ENCODE measurements at places on chromosomes 7 and 10.

DNA sequence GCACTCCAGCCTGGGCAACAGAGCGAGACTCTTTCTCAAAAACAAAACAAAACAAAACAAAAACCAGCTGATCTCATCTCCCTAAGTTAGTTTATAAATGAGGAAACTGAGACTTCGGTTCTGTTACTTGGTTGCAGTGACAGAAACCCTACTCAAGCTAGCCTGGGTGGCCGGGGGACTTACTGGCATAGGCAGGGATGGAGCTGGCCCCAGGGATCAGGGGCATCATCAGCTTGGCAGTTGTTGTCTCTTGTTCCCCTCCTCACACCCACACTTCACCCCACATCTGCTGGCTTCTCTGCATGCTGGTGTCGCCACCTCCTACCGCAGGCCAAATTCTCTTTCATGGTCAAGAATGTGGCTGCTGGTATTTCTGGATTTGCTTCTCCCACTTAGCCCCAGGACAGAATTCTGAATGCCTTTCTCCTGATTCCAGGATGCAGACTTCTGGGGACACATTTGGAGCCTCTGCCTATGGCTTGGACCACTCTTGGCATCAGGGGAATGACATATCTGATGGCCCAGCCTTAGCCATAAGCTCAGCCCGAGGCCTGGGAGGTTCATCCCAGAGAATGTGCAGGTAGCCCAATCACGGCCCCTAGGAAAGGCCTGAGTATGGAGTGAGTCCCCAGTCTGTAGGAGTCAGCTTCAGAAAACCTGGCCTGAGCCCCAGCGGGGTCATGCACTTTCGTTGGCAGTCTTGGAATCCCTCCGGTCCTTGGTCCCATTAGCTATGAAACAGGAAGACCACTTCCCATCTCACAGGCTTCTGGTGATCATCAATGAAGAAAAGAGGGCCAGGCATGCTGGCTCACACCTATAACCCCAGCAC, 41.6 kb upstream of the CTBP2 start:
- DNase-seq: no peak

- no peak for DNase-seq
Measured at GRCh38 chr10:85317827-85318226, 989.4 kb downstream of the CCSER2 start.

- DNase-seq: no peak
Measured at GRCh38 chr7:26912933-26913536, 48.6 kb upstream of the SKAP2 start.

- DNase-seq: no peak
Measured at GRCh38 chr10:60323162-60323561, 66.5 kb downstream of the ANK3 start.

- no peak for DNase-seq
Measured at GRCh38 chr10:44300666-44301649, 83.9 kb downstream of the CXCL12 start.

DNA sequence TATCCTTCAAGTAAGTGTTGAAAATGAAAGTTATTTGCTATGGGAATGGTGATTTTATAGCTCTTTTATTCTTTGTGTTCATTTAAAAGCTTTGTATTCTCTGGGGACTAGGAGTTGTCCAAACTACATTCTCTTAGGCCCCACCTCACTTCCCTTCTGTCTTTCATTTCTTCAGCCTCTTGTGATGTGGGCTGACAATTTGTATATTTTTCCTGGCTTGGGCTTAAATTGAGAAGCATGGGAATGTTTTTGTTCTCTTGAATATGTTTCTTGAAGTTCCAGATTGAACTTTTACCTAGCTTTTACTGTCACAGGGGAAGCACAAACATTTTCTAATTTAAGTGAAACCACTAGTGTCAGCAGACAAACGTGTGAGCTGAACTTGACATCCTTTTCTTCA, 27.9 kb downstream of the BBS9 start:
- no peak for DNase-seq

DNA sequence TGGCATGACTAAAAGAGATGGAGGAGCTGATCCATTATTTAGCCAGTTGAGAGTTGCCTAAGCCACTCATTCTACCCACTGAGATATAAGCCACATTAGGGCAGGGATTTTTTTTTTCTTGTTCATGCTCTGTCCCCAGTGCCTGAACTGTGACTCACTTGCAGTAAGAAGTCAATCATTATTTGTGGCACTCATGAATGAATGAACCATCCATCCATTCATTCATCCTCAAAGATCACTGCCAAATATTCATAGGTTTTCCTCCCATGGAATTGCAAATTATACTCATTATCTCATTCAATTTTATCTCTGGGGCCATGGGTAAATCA, 22.8 kb upstream of the ARID5B start:
- DNase-seq: no peak

DNA sequence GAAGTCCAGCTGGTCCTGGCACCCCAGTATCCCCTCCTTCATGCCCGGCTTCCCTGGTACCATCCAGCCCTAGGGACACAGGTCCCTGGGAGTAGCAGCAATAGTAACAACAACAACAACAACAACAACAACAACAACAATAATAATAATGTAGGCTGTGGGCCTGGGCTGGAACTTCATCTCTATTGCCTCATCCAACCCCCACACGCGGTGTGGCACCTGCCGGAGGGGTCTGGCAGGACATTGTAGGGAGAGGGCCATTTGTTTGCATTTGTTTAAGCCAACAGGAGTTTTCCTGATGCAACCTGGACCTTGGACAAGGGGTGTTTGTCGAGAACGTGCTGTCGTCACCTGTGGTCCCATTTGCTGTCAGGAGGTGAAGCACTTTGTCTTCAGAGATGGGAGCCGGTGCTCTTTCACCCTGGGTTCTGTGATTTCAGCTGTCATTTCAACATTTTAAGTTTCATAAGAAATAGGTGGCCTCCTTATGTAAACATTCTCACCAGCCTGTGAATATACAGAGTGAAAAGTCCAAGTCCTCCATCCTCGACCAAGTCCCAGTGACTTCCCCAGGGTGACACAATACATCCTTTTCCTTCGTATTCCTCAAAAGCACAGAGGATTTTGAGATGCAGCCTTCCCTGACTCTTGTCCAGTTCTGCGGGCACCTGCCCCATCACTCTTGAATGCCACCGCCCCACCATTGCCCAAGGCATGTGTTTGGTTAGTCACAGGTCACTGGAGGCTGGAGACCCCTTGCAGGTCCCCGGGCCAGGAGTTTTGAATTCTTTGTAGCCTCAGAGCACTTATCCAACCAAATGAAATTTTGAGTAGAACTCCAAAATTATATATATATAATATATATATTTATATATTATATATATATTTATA, 9.2 kb downstream of the LHPP start:
- no peak for DNase-seq

- no peak for DNase-seq
Measured at GRCh38 chr7:106864298-106865081, 592 bp upstream of the PIK3CG start.

GRCh38 chr7:88401009-88401623, 94.4 kb upstream of the STEAP4 start:
- DNase-seq: no peak

DNA sequence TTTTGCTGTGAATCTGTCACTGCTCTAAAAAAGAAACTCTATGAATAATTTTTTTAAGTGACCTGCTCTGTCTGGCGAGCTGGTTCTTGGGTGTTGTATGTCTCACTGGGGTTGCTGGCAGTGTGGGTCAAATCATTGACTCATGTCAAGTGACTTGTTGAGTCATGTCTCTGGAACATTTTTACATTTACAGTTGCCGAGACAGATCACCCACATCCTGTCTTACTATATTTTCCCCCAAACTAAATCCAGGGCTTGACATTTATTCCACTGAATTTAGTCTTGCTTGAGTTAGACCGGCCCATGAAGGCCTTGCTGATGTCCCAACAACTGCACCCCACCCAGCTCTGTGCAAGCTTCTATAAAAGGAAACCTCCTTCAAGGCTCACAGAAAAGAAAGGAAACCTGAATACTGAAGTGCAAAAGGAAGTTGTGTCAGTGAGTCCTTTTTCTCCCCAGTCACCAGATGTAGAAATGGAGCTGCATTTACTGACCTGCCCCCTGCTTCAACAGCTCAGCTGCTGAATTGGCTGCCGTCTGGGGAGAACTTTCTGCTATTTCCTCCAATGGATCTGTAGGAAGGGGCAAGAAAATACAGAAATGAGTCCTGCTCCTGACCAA, 290.3 kb downstream of the TNS3 start:
- DNase-seq: no peak

DNA sequence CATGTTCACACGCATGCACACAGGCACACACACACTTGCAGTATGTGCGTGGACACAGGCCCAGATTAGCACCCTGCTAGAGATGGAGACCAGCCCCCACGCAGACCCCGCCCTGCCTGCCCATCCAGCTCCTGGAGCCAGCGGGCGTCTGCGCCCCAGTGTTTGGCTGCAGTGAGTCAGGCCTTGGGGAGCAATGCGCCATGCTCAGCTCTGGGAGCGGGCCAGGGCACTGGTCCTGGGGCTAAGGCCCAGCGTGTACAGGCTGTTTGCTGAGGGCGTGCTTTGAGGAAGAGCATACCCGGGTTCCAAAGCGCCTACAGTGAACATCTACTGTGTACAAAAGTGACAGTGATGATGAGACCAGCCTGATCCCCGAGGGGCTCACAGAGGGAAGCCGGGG, 16.0 kb upstream of the ELFN1 start:
- DNase-seq: no peak

- no peak for DNase-seq
Measured at GRCh38 chr10:127300868-127301321, 104.5 kb upstream of the INSYN2A start.

- no peak for DNase-seq
Measured at GRCh38 chr7:51593628-51594027, 277.0 kb upstream of the COBL start.

GRCh38 chr7:81680120-81680519, 89.7 kb downstream of the HGF start:
- DNase-seq: no peak

DNA sequence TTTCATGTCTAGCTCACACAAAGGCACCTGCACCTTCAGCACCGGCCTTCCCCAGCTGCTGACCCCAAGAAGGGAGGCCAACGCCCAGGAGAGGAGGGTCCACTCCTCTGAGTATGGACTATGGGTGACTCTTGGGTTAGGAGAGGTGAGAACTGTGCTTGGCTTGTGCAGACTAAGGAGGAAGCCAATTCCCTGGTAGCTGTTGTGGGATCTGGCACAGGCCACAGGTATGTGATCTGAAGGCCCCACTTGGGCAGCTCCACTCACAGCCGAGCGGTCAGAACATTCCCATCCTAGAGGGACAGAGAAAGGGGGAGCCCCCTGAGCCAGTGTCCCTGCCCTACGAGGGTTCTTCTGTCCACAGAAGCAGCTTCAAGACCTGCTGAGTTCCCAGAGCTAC, 52.8 kb upstream of the FIGNL1 start:
- DNase-seq: no peak

DNA sequence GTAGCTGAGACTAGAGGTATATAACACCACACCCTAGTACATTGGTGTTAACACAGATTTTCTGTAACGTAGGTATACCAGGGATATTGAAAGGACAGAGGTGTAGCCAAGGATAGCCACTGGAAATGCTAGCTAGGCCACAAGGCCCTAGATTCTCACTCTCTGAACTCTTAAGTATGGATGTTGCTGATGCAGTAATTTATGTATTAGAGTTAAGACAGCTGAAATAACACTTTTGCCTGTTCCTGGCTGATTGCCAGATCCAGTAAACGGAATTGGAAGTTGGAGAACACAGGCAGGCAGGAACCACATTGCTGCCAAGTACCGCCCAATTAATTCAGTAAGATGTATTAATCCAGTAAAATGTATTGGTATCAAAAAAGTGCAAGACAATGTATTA, 1.8 kb downstream of the CALU start:
- DNase-seq: no peak

GRCh38 chr10:132645630-132646442, 108.2 kb downstream of the INPP5A start:
- no peak for DNase-seq

- DNase-seq: no peak
Measured at GRCh38 chr7:95469848-95470247, 15.9 kb upstream of the ASB4 start.

GRCh38 chr7:80922253-80923049, 3.6 kb upstream of the SEMA3C start:
- DNase-seq: no peak

- DNase-seq: no peak
Measured at GRCh38 chr7:90726120-90726519, 130.0 kb downstream of the CDK14 start.

DNA sequence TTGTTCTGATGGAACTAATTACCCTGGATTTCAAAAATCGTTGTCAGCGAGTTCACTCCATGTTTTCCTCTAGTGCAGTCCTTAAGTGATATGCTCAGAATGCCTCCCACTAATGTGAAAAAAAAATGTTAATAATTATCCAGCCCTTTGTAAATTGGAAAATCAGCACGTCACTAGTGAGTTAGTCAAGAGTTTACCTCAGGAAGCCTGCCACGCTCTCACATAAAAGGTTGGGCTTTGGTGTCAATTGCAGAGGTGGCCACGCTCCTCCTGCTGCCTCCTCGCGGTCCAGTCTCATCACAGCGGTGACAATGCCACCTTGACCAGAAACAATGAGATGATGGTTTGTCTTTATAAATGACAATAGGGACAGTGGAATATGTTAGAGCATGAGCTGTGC, 22.5 kb downstream of the UPP1 start:
- no peak for DNase-seq

DNA sequence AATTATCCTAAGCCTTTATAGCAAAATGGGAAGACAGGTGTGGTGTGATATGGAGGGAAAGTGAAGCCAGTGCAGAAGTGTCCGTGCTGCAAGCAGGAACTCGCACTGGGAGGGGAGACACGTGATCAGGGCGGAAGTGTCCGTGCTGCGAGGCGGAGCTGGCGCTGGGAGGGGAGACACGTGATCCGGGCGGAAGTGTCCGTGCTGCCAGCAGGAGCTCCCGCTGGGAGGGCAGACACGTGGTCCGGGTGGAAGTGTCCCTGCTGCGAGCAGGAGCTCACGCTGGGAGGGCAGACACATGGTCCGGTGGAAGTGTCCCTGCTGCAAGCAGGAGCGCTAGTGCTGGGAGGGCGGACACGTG, 40.5 kb upstream of the PRKAR1B start:
- no peak for DNase-seq

DNA sequence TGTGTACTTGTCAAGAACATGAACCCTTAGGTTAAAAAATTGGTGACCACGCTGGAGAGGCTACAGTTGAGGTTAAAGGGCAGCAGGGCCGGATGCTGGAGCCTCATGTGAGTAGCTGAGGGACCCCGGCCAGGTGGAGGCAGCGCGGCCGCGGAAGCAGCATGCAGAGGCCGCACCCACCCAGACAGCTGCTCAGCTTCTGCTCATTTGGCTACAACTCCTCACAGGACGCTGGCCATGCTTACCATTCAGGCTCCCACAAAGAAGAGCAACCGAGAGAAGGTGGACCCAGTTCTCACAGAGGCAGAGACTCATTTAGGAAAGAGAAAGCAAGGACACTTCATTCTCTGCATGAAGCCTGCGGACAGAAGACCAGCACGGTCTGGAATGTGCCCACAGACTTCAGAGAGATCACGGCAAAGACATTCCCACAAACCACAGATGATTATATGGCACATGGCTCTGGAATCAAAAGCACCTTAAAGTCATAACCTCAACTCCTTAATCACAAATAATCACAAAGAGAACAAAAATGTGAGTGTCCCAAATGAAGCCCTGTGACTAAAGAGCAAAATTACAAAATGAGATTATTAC, 94.4 kb downstream of the VOPP1 start:
- no peak for DNase-seq

GRCh38 chr10:105644091-105644490, 1003.0 kb downstream of the SORCS3 start:
- DNase-seq: no peak

All from CD4-positive, alpha-beta T cell treated with Interferon gamma for 1 hour (primary cell).